ENCODE measurements at places on chromosomes 7 and 10.

GRCh38 chr10:12299222-12299965 is 50.0 kb upstream of the CAMK1D start:
- no peak for DNase-seq

GRCh38 chr7:127816354-127817190 is 164.6 kb downstream of the SND1 start:
- DNase-seq: no peak

GRCh38 chr7:122257056-122257455 is 47.5 kb downstream of the FEZF1 start:
- no peak for DNase-seq

GRCh38 chr10:23439452-23439960 is 631 bp downstream of the OTUD1 start:
- no peak for DNase-seq

DNA sequence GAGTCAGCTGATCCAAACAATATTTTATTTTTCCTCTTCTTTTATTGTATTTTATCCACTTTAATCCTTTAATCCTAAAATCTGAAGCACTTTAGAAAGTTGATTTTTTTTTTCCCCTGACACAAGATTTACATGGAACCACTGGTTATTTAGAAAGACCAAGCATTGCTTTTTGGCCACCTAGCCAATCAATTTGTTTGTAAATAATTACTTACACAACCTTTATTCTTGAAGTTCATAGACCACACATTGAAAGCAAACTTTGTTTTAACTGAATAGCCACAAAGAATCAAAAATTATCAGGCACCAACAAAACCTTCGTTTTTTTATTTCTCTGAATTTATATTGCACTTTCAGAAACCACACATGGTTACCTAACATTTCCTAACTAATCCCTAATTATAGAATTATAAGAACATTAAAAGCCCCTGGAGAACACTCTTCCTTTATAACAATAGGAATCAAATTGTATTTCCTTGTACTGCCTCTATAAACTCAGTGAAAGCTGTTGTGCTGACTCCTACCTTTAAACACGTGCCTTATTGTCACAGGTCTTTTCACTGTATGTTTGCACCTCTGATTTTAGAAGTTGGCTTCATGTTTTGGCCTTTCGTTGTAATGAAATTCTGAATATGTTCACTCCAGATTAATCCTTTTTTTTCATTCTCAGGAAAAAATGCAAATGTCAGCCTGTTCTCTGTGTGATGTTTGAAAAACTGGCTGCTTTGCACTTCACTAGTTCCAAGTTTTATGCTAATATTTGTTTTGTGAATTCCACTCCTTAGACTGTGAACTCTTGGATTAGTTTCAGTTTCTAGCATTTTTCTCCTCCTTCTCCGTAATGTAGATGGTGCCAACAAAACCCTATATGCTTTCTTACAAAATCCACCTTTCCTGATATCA is 1511.9 kb downstream of the REEP3 start:
- no peak for DNase-seq

GRCh38 chr10:132104471-132105301 is 38.9 kb downstream of the JAKMIP3 start:
- DNase-seq: no peak

Measured in NCI-H187 treated with DMSO at 0.1 percent for 48 hours (cell line).